Activated naive CD4-positive, alpha-beta T cell treated with anti-CD3 and anti-CD28 coated beads, Interleukin-2, amount 50 U/mL, for 16 hours (primary cell): ENCODE measurements at places on chromosomes 5 and 9.
A peak's percentile ranks its signal among the peaks of the same experiment; 100 is the strongest.

DNA sequence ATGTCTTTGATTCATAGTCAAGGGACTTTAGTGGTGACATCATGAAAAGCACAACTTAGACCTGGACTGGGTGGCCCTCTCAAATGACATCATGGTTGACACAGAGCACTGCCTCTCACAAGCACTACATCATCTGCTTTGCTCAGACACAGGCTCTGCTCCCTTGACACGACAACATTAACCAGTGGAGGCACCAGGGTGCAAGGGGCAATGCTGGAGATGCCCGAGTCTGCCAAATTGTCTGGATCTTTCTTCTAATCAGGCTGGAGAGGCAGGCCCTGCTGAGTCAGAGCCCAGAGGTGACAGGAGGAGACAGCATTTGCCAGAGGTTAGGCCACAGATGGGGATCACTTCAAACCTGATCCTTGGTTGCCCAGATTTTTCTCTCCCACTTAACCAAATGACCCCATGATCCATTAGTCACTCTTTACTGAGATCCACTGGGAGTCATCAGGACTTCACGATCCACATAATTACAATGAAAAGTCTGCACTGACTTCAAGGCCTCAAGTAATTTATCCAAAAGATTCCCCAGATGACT lies 174.4 kb downstream of the SLIT3 start:
- no peak for DNase-seq

- no peak for DNase-seq
Observed at GRCh38 chr5:28822071-28822470, 1783.7 kb upstream of the CDH9 start.

DNA sequence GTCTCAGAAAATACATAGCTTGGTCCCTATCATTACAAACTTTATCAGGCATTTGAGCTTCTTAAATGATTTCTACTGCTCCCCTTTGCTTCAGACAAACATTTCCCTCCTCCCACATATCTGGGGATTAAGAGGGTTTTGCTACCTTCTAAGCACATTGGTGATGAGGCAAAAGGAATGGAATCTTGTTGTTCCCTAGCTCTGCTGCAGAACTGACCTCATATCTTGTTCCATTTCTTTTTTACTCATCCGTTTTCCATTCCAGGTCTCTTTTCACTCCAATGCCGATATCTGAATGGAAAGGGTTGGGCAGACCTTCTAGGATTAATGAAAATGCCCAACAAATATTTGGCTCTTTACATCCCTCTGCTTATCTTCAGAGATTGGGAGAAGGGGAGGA lies 444.6 kb downstream of the ZNF608 start:
- DNase-seq: no peak

- no peak for DNase-seq
Observed at GRCh38 chr9:21027295-21027694, 4.1 kb downstream of the HACD4 start.

DNA sequence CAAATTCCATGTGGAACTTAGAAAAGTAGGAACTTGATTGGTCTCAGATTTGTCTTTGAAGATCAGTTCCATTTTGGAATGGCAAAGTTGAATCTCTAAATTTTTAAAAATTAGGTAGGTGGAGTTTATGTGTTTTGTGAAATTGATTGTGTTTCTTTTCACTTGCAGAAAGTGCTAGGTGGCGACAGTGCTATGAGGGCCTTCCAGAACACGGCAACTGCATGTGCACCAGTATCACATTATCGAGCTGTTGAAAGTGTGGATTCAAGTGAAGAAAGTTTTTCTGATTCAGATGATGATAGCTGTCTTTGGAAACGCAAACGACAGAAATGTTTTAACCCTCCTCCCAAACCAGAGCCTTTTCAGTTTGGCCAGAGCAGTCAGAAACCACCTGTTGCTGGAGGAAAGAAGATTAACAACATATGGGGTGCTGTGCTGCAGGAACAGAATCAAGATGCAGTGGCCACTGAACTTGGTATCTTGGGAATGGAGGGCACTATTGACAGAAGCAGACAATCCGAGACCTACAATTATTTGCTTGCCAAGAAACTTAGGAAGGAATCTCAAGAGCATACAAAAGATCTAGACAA lies 2.8 kb downstream of the PHAX start:
- no peak for DNase-seq

DNA sequence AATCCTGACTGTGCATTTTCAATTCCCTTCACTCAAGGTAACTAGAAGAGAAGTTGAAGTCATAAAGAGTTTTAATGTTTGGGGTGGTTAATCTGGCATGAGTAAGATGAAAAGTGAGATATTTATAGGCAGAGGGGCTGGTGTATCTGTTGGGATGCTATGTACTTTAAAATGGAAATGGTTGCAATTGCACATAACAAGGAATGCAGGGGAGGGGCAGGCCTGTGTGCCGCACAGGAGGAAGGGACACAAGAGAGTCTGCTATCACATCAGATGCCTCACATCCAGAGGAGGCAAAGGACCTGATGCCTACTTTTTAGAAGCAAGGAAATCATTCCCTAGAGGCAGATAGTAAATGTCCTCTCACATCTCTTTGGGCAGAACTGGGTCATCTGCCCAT lies 55.5 kb upstream of the OSMR start:
- DNase-seq: no peak

GRCh38 chr9:77194423-77194822 lies 17.1 kb downstream of the VPS13A start:
- DNase-seq: no peak

DNA sequence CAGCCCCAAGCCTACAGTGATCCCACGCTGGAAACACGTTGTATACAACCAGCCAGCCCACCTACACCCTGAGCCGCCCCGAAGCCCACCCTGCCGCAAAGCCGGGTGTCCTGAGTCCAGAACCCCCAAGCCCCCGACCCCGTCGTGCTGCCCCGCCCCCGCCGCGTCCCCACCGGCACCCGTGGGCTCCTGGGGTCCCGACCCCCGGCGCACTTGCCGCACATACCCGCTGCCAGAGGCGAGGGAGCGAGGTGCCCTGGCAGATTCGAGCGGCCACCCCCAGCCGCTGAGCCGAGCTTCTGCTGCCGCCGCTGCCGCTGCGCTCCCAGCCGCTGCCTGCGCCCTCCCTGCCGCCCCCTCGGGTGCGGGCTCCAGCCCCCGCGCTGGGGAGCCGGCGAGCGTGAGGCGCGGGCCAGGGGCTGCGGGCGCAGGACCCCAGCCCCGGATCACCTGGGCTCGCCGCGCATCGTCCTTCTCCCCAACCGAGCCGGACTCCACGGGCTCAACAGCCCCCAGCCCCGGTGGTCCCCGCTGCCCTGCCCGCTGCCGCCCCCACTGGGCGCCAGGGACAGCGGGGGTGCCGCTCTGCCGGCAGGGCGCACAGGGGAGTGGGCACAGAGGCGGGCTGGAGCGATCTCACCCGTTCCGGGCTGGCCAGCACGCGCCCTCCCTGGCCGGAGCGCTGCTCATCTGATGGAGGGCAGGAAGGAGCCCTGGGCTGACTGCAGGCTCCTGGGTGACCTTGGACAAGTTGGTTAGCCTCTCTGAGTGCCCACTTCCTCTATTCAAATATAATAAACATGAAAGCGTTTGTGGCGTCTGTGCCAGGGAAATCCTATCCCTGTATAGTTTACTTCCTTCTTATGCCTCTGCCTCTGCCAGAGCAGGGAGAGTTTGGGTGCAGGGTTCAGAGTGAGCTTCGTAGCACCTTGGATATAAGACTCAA lies at the start of gene HTR4:
TSS of gene HTR4 (minus strand) at position 692 of the 946 bp plus-strand sequence. CDS start 17,513 bp downstream, outside the sequence.
- DNase-seq: no peak

GRCh38 chr5:116396476-116397099 lies 178.0 kb downstream of the SEMA6A start:
- no peak for DNase-seq

DNA sequence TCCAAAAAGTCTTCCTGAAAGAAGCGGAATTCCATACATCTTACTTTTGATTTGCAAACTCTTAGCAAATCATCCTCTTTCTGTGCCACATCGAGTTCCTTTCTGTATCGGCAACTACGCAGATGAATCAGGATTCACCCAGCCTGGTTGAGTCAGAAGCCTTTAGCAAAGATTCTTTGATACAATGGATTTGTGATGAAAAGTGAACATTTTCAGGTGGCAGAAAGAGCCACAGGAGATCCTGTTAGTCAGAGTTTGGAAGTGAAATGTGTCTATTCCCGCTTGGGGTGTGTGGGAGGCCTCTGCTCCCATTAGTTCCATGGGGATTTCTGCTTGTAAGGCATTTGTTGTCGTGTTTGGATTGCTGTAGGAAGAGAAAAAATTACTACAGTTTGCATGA lies 351.8 kb upstream of the WWC1 start:
- no peak for DNase-seq

- no peak for DNase-seq
Observed at GRCh38 chr5:132776938-132777208, 166 bp downstream of the SEPTIN8 start.

DNA sequence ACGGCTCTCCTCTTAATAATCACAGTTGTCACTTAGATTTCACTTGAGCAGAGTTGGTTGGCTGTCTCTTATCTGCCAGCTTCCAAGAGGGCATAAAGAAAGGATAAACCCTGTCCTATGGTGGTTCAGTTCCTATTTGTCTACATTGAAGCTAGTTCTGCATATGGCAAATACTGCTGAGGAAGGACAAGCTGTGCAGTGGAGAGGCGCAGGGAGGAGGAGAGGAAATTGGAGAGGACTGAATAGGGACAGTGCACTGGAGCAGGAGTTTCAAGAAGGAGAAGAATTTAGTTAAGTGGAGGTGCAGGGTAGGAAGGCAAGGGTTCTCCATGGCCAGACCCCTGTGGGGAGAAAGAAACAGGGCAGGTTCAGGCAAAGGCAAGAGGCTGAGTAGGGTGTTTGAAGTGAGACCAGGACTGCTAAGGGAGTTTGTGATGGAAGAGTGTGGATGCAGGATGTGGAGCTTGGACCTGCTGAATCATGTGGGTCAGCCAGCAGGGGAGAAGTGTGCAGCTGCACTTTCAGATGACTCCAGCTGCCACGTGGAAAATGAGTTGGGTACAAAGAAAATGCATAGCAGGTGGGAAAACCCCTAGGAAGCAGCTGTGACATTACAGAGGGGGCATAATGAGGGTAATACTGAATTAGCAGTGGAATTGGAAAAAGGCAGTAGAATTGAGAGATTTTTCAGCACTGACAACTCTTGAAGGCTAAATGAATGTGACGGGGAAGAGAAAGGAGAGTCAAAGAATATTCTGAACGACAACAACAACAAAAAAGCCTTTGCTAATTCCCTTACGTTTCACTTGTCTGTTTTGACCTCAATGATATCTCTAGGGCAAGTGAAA lies 66.8 kb downstream of the MAMDC2 start:
- no peak for DNase-seq

- peak; percentile 77 for DNase-seq
Observed at GRCh38 chr9:97983589-97984187, 547 bp downstream of the ANP32B start.

- no peak for DNase-seq
Observed at GRCh38 chr5:7784683-7785380, 66.1 kb downstream of the CFAP90 start.

DNA sequence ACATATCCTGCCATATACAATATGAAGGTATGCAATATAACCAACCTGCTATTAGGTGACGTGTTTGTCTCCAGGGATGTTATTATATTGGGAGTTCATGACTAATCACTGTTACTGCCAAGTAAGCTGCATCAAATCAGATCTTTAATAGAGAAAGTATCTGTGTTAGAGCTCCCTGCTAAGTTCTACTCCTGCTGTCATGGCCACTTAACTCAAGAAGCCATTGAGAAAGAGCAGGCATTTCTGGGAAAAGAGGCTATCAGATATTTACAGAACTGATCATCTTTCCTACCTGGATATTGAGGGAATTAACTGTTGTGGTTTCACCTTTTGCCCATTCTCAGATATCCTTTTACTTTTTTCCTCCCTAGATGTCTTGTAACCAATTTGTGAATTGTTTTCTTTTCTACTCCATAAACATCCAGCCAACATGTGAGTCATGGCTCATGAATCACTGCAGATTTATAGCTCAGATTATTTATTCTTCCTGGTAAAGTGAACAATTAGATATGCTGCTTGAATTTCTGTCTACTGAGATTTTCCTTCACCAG lies 634.8 kb upstream of the FAM174A start:
- DNase-seq: no peak

GRCh38 chr5:52943285-52943684 lies 45.9 kb upstream of the ITGA2 start:
- DNase-seq: no peak

GRCh38 chr9:104842698-104843097 lies 78.8 kb downstream of the NIPSNAP3B start:
- no peak for DNase-seq

GRCh38 chr9:96136992-96137670 lies 164.8 kb downstream of the HSD17B3 start:
- no peak for DNase-seq

- no peak for DNase-seq
Observed at GRCh38 chr9:74503666-74504065, 6.5 kb downstream of the RORB start.

- no peak for DNase-seq
Observed at GRCh38 chr5:95035891-95036685, 248.8 kb downstream of the MCTP1 start.

DNA sequence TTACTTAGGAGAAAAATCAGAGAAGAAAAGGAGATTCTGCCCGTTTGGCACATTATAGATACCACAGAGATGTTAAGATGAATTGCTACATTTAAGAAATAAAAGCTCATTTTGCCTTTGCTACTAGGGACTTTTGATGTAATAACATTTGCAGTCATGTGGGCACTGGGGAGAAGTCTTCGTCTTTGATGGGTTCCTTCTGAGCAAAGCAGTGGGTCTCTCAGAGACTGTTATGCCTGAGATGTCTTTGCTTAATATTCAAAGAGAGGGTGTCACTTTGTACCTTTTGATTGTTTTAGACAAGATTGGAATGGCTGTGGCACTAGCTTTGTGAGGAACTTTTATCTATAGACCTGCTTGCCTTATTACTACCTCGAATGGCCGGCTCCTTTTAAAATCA lies 25.0 kb downstream of the SLC25A25 start:
- no peak for DNase-seq

DNA sequence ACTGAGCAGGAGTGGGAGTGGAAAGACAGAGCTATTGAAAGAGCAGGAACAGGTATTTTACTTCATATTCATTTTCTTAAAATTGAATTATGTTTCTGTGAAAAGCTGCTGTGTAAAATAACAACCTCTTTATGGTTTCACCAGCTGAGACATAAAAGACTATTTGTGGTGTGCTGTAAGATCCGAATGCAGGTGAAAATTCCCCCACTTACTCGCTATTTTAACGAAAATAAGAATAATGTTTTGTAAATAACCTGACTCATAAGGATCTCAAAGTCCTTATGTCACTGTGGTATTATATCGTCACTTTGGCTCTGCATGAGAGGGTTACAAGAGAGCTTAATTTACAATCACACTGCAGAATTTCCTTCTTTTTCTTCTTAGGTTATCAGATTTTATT lies 65.3 kb upstream of the NFIB start:
- DNase-seq: no peak
